ENCODE measurements at places on chromosomes 16 and 17.
A peak's percentile ranks its signal among the peaks of the same experiment; 100 is the strongest.

- DNase-seq, result no peak
Measured at GRCh38 chr16:63749276-63749675, 1372.6 kb downstream of the CDH11 start.

DNA sequence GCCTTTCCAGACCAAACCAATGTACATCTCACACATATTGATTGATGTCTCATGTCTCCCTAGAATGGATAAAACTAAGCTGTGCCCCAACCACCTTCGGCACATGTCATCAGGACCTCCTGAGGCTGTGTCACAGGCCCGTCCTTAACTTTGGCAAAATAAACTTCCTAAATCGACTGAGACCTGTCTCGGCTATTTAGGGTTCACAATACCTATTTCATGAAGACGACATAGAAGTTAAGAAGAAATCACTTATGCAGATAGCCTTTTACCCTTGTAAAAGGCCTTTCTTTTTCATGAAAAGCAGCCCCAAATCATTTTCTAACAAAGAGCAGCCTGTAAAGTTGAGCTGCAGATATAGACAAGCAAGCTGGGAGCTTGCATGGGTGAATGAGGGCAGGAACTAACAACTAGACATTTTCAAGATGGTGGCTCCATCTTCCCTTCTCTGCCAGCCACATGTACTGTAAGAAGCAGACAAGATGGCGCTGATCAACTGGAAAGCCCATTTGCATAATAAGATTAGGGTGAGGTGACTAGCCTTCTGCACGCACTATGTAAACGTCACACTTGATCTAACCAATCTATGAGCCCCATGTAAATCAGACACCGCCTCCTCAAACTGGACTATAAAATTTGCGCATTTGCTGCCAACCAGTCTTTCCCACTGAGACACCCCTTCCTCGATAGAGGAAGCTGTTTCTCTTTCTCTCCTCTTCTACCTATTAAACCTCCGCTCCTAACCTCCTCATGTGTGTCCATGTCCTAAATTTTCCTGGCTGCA, 4.7 kb upstream of the KDM8 start:
- no peak for DNase-seq

DNA sequence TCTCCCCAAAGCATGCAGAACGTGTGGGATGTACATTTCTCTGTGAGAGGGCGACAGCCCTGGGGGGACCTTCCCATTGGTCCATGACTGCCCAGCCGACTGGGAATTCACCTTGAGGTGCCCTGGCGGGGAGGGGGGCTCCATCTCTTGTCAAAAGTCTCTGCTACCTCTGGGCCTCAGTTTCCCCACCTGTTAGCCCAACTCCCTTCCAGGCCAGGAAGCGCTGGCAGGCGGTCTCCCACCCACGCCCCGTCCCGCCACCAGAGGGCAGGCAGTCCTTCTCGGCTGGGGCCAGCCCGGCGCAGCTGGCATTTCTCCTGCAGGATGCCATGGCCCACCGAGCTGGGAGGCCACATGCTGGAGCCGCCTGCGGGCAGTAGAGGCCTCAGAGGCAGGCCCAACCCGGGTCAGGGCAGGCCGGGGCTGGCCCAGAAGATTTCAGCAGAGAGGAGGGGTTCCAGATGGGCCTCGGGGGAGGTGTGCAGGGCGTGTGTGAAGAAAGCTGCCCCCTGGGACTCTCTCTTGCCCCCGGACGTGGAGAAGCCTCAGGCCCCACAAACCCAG, 16.6 kb downstream of the CD7 start:
- peak; percentile 63 for DNase-seq

DNA sequence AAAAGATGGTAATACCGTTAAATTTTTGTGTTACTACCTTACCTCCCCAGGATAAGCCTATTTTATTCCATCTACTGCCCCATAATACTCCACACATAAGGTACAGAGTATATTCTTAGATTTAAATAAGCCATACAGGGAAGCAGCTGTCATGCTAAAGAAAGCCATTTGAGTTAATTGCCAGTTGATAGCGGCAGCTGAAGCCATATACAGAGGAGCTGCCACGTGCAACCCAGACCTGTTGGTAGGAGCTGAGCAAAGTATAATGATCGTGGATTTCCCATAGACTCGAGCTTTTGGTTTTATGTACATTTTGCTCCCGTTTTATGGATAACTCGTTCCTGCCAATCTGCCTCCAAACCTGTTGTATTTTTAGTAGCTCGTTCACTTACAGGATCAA, 12.0 kb downstream of the CPSF4L start:
- no peak for DNase-seq

GRCh38 chr17:73232587-73233373, 28.9 kb downstream of the CPSF4L start:
- peak; percentile 63 for DNase-seq

DNA sequence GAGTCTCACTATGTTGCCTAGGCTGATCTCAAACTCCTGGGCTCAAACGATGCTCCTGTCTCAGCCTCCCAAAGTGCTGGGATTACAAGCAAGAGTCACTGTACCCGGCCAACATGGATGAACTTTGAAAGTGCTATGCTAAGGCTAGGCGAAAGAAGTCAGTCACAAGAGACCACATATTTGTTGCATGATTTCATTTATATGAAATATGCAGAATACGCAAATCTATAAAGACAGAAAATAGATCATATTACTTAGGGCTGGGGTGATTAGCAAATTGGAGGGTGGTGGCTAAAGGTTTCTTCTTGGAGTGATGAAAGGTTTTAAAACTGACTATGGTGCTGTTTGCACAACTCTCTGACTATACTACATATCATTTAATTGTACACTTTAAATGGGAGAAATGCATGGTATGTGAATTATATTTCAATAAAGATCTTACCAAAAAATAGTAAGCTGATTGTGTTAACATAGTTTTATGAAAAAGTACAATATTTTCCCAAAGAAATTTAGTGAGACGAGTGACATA, 1.2 kb upstream of the FLYWCH1 start:
- peak; percentile 38 for DNase-seq

GRCh38 chr17:4201226-4201625, 58.2 kb downstream of the CYB5D2 start:
- no peak for DNase-seq

- DNase-seq, result no peak
Measured at GRCh38 chr16:79523971-79524370, 76.6 kb downstream of the MAF start.

DNA sequence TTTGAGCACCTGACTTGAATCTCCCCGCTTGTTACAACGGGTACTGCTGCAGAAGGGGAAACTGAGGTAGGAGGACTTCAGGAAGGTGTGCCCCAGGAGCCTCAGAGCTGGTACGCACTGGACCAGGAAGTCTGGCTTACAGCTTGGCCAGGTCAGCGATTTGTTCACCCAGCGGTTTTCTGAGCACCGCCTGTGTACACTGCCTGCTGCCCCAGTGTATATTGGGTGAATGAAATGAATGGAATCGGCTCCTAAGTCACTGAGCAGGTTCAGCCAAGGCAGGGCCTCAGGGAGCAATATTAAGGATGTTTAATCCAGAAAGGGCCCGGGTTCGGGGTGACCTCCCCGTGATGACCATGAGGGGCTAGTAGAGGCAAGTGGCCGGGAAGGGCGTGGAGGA, 164.0 kb upstream of the CIBAR2 start:
- DNase-seq, result no peak

DNA sequence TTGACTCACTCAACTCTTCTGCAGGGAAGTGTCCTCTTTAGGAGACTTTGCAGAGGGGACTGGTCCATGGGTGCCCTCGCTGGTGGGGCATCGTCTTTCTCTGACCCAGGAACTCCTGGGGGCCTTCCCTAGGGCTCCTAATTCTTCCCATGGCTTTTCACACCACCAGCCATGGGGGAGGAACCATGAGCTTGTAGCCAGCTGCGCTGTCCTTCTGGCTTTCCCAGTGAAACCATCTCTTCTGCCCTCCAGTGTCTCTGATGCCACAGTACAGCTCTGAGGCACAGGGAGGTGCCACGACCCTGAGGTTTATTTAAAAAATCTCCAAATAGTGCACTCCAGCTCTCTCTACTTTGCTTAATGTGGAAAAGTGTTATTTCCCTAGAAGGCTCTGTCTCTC, 78.6 kb downstream of the SDR42E1 start:
- DNase-seq, result peak; percentile 11

DNA sequence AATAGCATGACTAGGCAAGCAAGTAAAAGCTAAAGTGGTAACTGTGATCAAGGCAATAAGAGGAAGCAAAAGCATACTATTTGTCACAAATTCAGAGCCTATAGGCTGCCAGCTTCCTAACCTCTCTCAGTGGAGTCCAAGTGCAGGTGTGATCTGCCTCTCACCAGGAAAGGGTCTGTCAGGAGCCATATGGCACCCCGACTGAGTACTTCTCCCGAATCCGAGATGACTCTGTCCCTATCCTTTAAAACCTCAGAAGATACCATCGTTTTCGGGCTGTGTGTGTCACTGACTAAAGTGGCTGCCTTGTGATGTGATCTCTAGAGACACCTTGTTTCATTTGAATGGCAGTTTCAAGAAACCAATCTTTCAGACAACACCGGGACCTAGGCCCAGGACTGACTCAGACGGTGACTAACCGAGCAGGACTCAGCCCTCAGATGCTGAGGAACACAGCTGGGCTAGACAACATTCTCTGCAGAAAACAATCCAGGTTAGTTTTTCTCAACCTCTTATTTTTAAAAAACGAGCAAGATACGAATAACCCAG, 63.6 kb downstream of the SMG6 start:
- peak; percentile 91 for DNase-seq

DNA sequence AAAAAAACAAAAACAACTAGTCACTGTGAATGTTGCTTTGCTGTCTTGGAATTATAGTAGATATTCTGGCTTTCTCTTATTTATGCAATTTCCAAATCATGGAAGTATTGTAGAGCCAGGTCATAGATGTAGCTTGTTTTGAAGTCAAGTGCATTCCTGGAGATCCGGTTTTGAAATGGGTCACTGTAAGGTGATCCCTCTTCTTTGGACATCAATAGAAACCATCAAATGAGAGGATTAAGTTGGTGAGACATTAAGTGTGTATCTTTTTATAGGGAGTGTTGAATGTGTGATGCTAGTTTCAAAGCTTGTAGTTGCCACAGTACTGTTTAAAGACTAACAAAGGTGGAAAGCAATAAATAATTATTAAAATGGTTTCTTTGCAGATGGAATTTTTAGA, 4.5 kb downstream of the PRKAR1A start:
- DNase-seq, result no peak

DNA sequence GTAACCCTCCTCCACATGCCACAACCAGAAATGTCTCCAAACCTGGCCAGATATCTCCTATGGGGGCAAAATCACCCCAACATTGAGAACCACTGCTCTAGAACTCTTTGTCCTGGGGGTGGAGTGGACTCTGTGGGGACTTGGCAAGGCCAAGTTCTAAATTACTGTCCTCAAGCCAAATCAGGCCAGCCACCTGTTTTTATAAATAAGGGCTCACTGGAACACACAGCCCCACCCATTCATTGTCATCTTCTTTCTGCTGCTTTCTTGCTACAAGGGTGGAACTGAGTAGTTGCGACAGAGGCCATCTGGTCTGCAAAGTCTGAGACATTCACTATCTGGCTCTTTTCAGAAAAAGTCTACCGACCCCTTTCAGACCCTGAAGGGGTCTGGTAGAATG, 26.8 kb upstream of the TMEM220 start:
- DNase-seq, result no peak

DNA sequence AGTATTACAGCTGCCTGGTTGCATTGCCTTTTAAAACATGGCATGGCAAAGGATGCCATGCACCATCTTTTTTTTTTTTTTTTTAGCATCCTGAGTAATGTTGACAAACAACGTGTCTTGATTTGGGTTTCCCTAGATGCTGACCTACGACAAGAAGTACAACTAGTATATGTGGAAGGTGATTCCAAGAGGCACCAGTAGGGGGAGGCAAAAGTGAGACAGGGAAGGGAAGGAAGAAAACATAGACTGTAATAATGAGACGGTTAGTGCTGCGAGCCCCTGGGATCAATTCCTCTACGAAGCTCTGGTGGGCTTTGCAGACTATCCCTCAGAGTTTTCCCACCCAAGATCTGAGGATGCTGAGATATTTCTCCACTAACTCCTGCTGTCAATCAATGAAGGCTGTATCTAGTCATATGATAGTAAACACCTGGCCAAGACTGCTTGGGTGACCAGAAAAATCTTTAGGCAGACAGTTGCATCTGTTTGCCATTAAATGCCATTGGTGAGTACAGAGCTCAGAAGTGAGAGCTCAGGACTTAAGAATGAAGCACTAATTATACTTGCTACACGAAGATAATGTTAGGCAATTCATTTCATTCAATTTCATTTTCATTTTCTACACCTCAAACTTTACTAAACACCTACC, 458.6 kb upstream of the GOT2 start:
- DNase-seq, result peak; percentile 28

DNA sequence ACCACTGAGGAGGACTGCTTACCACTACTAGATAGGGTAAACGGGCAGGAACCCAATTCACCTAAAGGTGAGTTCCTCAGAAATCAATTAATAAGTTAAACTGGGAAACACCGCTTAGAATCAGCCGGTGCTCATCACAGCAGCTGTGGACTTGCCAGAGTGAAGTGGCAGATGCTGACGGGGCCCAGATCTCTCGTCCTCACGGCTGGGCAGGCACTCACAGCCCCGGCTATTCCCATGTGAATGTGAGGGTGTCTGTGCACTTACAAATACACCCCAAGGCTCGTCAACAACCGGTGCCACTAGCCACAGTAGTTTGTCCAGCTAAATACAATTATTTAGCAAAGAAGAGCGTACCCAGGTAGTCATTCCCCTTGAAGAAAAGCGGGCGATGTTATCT, 29.7 kb downstream of the MBTPS1 start:
- DNase-seq, result no peak

DNA sequence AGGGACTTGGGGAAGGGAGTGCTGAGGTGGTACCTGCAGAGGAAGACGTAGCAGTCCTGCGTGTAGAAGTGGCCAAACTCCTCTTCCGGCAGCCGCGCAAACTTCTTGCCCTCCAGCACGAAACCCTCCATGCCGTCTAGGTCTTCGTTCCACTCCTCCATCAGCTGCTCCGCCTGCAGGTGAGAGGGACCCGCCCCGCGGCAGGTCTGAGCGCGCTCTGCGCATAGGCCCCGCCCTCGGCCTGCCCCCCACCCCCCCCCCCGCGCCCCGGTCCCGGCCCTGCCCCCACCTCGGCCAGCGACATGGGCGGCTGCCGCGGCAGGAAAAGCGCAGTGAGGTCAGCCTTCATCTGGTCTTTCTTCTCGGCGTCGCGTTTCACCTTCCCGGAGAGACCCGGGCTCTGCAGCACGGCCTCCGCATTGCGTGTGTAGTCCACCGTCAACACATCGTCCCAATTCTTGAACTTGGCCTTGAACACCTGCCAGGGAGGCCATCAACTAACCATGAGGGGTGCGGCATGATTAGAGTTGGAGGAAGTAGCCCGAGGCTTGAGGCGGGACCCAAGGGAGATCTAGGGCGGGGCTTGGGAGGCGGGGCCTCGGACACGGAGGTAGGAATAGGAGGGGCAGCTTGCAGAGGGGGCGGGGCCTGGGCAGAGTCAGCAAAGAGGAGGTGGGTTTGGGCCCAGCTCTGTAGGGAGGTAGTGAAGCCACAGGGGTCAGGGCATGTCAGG, 11.5 kb downstream of the FLII start:
- peak; percentile 77 for DNase-seq
